HEK293T (cell line): ENCODE measurements at places on chromosomes 3 and 15.

GRCh38 chr3:183988216-183988790, 29.4 kb downstream of the ABCC5 start:
- no peak for DNase-seq

DNA sequence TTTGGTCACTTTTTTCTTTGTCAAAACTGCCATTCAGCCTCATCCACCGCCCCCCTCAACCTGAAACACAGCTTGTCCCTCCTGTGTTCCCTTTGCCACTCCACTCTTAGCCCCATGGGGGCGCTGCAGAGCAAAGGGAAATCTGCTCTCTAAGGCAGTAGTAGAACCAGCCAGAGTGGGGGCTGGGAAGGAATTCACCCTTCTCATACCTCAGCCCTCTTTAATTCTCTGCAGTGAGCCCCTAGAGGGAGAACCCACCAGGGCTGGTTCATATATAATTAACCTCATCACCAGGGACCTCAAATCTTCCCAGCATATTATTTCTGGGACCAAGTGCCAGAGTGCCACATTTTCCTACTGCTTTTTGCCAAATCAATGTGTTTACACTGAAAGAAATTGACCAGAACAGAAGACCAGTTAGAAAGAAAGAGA, 2.8 kb upstream of the BCL6 start:
- DNase-seq, result peak; percentile 50

GRCh38 chr3:186401556-186401955, 39.5 kb upstream of the DGKG start:
- DNase-seq, result no peak

DNA sequence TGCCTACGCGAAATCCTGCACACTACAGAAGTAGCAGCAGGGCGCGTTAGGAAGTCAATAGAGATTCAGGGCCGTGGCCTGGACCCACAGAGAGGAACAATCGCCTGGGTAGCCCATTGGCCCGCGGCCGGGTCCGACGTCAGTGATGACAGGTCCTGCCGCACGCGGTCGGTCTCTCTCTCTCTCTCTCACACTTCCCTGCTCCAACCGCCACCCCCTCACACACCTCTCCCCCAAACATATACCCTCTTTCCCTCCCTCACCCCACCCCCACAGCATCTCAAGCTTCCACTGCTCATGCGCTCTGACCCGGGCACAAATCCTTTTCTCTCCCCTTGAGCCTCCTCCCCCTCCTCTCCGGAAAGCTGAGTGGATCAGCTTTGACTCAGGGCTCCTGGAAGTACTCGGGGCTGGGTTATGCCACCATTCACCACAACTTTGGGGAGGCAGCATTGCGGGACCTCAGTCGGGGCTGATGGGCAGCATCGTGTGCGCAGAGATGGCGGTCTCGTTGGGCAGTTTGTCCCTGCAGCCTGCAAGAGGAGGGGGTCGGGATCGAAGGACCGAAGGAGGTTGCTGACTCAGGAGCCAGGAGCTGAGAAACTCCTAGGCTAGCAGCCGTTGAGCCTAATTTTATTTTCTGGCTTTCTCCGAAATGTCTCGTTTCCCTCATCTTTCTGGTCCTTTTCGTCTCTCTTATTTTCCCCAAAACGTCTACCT, 9.0 kb downstream of the ZIC4 start:
- no peak for DNase-seq
